ENCODE measurements at places on chromosomes 12 and 14. TPM values are rescaled to one million over a fixed set of nuclear protein-coding genes. Genes with fewer than 3 reads are reported as not detected.

DNA sequence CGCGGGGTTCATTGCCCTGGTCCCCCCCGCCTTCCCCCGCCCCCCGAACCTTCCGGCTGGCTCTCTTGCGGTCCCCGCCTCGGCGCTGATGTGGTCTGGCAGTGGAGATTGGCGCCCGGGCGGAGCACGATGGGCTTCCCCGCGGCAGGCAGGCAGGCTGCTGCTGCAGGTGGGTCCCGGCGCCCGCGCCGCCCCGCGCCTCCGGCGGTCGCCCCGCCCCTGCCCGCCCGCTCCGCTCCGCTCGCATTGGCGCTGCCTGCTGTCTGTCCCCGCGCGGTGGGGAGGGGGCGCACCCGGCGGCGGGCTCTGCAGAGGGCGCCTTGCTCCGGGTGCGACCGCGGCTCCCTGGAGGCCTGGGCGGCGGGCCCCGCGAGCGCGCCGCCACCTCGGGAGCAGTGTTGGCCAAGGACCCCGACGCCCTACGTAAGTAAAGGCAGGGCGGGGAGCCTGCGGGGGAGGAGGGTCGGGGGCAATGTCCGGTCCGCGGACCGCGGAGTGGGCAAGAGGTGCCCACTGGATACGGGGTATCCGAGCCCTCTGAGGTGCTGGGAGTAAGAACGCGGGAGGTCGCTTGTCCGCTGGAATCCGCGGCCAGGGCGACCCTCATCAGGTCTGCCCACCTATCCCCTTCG lies at the start of gene AKAP5:
AKAP5 (plus strand) TSS at position 309 of the 632 bp plus-strand sequence. CDS start 2,896 bp downstream, outside the sequence.
- peak; percentile 66 for DNase-seq

- DNase-seq, result no peak
These were observed 696 bp downstream of the RPL36AL start for GRCh38 chr14:49619730-49620129.

- DNase-seq, result no peak
These were observed 184.0 kb downstream of the AACS start for GRCh38 chr12:125249066-125249824.

DNA sequence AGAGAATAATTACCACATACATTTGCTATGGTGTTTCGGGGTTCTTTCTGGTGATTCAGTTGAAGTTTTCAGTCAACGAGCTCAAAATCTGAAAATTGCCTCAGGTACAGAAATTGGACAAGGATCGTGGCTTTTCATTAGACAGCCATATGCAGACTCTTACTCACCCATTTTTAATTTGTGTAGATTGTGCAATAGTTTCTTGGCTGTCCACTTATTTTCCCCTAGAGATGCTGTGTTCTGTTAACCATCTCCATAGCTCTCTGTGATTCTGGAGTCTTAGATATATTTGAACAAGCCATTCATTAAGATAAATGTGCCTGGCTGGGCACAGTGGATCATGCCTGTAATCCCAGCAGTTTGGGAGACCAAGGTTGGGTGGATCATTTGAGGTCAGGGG lies 497.1 kb upstream of the RPL10L start:
- no peak for DNase-seq

DNA sequence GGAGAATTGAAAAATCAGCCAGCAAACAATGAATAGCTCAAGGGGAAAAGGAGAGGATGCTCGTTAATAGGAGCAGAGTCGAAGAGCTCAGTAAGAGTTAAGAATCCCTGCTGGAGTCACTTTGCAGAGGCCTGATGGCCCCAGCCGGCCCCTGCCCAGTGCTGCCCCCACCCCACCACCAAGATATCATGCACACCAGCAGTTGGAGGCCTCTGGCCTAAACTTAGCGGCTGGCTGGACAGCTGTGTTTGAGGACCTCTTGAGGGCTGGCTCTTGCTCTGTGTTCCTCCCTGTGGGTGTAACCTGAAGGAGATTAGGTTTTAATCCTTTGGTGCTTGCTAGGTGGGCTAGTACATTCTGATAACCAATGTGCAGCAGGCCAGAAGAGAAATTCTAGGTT lies 142.0 kb downstream of the PLXNC1 start:
- DNase-seq, result no peak

DNA sequence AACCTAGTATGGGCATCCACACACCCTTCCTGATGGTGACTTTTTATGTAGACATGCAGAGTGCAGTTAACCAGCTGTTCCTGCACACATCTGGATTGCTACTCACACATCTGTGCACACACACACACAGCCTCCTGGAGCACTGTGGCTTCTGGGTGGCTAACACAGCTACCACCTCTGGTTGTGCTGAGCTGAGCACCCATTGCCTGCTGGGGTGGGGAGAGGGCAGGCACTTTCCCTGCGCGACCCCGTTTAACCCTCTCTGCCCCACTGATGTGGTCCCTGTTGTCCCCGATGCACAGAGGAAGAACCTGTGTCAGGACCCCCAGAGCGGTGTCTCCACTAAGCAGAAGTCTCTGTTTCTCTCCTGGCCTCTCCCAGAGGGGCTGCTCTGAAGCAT lies 14.4 kb upstream of the SERPINA3 start:
- DNase-seq, result no peak

- DNase-seq, result no peak
These were observed 136.1 kb downstream of the FGD4 start for GRCh38 chr12:32535288-32535999.

GRCh38 chr12:42090899-42091298 lies 53.8 kb downstream of the GXYLT1 start:
- no peak for DNase-seq

DNA sequence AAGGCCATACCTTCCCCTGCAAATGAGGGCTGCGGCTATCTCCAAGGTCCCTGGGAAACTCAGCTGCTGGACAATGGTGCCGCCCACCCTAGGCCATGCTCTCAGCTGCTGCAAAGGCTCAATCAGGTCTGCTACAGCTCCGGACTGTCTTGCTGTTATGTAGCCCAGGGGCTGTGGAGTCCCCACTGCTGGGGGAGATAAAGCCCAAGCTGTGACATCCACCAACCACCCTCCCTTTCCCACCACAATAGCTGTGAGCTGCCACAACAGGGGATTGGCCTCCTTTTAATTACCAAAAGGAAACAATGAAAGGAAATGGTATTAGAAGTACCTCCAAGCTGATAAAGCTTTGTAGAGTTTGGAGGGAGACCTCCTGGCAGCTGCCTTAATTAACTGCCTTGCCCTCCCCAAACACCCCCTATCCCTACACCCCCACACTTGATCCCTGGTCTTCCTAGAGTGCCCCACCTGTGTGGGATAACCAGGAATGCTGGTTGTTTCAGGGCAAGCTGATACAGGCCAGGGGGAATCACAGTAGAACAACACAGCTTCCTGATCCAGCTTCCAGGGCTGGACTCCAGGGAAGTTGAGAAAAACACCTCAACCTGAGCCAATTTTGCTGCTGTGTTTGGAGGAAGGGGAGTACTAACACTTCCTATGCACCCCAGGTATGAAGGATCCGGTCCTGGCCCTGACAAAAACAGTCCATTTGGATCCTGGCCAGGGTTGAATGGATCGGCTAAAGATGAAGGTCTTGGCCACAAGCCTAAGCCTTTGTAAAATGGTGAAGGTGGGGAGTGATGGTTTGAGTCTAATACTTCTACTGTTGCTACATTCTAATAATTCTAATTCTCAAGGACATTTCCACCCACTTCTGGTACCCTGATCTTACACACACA lies at the start of gene VWF:
VWF (minus strand) TSS at position 260 of the 899 bp plus-strand sequence. CDS start 1,474 bp downstream, outside the sequence.
- no peak for DNase-seq

DNA sequence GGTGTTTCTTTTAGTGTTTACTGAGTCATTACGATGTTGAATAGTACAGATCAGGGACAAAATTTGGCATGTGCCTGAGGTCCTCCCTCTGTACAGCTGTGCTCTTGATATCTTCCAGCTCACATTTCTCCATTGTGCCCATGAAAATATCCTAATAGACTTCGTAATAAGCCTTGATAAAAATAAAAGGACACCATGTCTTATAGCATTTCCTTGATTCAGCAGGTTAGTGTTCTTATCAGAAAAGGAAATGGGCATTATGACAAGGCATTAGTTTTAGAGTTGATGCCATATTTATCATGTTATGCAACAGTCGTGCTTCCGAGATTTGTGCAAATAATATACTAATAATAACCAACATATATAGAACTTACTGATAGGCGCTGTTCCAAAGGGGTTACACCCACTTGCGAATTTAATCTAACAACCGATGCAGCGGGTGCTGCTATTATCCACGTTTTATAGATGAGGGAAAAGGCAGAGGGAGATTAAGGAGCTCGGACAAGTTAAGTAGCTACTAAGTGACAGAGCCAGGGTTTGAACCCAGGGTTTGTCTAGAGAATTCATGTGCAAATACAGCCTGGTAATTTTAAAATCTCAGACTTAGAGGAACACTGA lies 15.1 kb upstream of the WNK1 start:
- DNase-seq, result no peak

- no peak for DNase-seq
These were observed 39.0 kb upstream of the SFSWAP start for GRCh38 chr12:131671871-131672270.

DNA sequence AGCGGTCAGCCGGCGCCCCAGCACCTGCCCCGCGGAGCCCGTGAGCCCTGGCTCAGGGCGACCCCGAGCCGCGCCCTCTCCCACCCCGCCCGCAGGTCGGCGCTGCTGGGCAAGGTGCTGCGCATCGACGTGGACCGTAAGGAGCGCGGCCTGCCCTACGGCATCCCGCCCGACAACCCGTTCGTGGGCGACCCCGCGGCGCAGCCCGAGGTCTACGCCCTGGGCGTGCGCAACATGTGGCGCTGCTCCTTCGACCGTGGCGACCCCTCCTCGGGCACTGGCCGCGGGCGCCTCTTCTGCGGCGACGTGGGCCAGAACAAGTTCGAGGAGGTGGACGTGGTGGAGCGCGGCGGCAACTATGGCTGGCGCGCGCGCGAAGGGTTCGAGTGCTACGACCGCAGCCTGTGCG lies 14.4 kb downstream of the HHIPL1 start:
- DNase-seq, result no peak

- no peak for DNase-seq
These were observed 47.0 kb downstream of the VCPKMT start for GRCh38 chr14:50069325-50069724.

DNA sequence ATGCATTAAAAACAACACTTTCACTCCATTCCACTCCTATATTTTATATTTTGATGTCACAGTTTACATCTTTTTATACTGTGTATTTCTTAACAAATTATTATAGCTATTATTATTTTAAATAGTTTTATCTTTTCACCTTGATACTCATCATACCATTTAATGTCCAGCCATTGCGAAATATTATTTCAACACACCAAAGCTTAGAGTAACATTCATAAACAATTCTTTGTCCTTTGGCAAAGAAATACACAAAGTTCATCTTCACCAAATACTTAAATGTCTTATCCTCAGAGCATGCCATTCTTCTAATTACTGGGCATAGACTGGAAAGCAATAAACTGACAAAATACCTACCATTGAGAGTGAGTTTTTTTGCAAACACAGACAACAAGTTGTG lies 1963.4 kb upstream of the FLRT2 start:
- DNase-seq, result no peak

DNA sequence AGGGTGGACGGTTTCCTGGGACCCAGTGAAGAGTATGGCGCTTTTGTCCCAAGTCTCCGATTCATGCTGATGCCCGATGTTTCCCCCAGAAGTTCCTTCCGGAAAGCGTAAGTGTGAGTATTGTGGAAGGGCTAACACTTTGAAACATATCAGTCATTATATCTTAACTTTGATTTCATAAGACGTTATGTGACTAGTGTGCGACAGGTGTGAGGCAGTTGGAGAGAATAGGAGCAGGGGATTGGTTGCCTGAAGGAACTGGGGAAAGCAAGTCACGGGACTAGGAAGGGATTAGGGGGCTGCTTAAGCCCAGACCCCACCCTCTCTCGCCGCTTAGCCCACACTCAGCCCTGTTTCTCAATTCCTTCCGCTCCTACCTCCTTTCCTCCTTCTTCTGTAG lies 154.9 kb downstream of the CHST11 start:
- no peak for DNase-seq

DNA sequence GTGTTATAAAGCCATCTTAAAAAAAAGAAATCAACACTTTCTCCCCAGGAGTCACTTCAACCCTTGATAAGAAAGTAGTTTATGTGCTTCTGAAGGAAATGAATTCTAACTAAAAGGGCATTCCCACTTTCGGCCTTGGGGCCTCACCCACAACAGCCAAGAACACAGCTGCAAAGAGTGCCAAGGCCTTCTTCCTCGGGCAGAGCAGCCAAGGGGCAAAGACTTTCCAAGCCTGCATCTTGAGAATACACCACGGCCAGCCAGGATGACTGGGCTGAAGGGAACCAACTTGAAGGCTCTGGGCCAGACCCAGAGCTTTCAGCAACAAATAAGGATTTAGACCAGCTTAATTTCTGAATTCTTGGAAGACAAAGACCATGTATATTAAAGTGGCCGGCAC lies 60.4 kb upstream of the FOXN3 start:
- DNase-seq, result no peak

DNA sequence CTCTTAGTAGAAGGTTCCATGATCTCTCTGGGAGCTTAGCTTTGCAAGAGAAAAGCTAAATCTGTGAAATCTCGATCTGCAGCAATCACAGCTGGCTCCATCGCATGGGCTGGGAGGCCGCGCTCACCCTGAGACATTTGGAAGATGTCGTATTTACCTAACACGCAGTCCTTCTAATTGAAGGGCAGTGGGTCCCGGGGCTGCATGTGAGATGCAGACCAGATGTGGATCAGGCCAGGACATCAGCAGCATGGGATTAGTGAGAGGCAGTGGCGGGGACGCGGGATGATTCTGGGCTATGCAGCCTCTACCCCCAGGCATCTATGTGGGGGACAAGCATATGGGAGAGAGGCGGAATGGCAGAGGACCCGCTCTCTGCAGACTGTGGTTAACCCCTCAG lies 312.4 kb upstream of the RTL1 start:
- DNase-seq, result peak; percentile 33

DNA sequence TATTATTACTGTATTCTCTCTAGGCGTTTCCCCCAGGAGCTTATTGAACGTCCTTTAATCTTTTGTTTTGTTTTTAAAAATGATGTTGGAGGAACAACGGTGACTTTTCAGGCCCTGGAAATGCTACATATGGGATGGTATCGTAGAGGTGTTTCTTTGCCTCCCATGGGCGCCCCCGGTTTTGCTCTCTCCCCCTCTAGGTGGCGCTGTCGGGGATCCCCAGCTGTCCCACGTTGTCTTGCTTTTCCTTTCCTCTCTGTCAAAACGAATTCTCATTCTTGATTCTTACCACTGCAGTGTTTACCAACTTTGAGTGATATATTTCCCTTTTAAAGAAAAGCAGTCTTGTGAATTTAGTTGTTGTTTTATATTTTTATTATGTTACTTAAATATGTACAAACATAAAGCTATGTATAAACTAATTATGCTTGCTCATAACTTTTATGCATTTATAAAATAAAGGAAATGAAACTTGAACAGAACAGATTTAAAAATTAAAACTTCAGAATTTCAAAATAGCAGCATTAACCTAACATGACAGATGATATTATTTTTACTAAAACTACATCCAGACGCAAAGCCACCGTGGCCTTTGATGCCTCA lies 171.9 kb downstream of the RGS6 start:
- DNase-seq, result no peak

Gene BCL11B
- 65.7 TPM for total RNA-seq

Gene SLCO1B1
- not detected for total RNA-seq

Gene EML5
- total RNA-seq, result 2.9 TPM

Gene FLVCR2
- total RNA-seq, result 18.3 TPM

Gene DBX2
- total RNA-seq, result not detected

Gene GPR68
- total RNA-seq, result 4.6 TPM

Gene NELL2
- 82.3 TPM for total RNA-seq

Gene GPR84
- total RNA-seq, result 4.1 TPM

Gene FBLN5
- 2.7 TPM for total RNA-seq

Gene FGF23
- total RNA-seq, result not detected

Gene KRT4
- total RNA-seq, result not detected

Gene CAPZA3
- not detected for total RNA-seq

Gene SERPINA9
- total RNA-seq, result not detected

Gene KRT77
- not detected for total RNA-seq

Gene FAM186B
- total RNA-seq, result 0.16 TPM

Gene TCHP
- total RNA-seq, result 18.3 TPM

Gene VRTN
- not detected for total RNA-seq

Gene KERA
- not detected for total RNA-seq

Gene OR10AD1
- total RNA-seq, result not detected
